ENCODE measurements at places on chromosomes 6 and 20.

GRCh38 chr20:1619861-1620444, at the start of gene SIRPB1:
SIRPB1 (minus strand) TSS chr20:1620009; CDS start chr20:1619944, 65 bp downstream.
- no peak for DNase-seq

DNA sequence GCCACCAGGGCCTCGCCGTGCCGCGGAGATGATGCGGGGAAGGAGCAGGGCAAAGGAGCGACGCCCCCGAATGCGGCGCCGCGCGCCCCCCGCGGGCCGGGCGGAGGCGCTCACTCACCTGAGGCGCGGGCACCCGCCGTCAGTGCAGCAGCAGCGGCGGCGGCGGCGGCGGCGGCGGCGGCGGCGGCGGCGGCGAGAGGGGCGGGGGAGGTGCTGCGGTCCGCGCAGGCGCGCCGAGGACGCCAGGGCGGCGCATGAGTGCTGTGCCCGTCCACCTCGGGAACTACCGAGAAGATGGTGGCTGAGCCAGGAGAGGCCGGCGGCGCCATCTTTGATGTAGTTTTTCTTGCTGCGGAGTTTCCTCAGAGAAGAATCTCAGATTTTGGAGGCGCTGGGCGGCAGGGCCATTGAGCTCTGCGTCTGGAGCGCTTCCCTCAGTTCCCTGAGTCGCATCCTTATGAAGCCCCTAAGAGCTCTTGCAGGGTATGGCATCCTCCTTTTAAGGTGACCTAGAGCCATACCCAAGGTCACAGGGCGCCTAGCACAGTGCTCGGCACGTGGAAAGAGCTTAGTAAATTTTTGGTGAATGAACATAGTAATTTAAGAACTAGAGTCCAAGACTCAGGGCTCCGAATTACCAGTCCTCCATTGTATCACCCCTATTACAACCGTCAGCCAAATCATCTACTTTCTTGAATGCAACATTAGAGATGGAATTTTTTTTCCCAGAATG, at the start of gene NDRG3:
Gene NDRG3 (minus strand): TSS at position 164 of the 733 bp plus-strand sequence. CDS start 24,355 bp downstream, outside the sequence.
- peak; percentile 100 for DNase-seq

GRCh38 chr6:76275746-76276145, 203.3 kb upstream of the IMPG1 start:
- DNase-seq, result no peak

DNA sequence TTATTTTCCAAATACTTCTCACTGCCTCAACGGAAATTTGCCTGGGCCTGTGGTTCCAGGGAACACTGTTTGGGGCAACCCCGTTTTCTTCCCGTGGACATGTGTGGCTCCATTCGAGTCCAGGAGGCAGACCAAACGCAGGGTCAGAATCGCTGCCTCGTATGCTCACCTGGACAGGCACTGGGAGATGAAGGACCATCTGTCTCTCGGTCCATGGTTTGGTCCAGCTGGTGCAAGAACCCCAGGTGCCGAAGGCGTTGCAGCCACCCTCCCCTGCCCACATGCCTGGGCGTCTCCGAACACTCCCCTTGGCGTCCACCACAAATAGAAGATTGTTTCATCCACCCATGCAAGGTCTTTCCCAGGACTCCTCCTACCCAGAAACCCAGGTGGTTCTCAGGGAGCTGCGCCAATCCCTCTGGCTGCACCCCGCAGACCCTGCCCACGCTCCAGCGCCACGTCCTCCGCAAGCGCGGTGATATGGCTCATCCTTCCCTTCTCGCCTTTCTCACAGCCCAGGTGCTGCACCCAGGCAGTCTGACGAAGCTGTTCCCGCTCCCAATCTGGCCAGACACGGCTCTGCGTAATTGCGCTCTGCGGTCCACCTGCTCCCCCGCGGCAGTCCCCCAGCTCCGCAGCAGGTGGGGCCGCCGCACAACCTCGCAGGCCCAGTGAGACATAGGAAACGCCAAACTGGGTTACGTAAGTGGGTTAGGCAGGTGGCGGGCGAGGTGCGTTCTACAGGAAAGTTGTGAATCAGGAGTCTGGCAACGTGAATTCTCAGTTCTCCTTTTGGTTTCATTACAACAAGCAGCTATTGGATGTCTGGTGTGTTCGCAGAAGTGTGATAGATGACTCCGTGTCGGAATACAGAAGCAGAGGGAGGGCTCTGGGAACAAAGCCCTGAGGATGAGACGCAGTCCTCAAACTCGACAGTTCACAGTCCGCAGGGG, 146.2 kb upstream of the ECI2 start:
- DNase-seq, result no peak

- DNase-seq, result no peak
Observed at GRCh38 chr20:21184819-21185218, 58.9 kb downstream of the KIZ start.

DNA sequence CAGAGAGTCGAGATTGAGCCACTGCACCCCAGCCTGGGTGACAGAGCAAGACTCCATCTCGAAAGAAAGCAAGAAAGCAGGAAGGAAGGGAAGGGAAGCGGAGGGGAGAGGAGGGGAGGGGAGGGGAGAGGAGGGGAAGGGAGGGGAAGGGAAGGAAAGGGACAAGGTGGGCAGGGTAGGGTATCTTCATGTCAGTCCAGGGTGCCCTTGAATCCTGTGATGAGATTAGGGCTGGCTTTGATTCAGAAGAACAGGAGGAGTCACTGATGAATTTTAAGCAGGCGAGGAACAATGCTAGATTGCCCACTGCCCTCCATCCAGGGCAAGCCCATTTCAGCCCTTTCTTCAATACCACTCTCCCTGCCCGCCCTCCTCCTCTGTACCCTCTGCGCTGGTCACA, 35.0 kb upstream of the EPB41L1 start:
- DNase-seq, result no peak

- no peak for DNase-seq
Observed at GRCh38 chr6:47106216-47106615, 64.1 kb upstream of the ADGRF1 start.

GRCh38 chr6:134519465-134519864, 201.6 kb upstream of the SGK1 start:
- no peak for DNase-seq

- DNase-seq, result peak; percentile 18
Observed at GRCh38 chr6:83708970-83709747, at the start of gene SNAP91. SNAP91 (minus strand) TSS chr6:83709101; CDS start chr6:83707927, 1,174 bp downstream.

GRCh38 chr6:157985378-157986155, 3.9 kb downstream of the SYNJ2 start:
- DNase-seq, result no peak

GRCh38 chr6:7919871-7920270, 9.3 kb upstream of the TXNDC5 start:
- DNase-seq, result peak; percentile 26

DNA sequence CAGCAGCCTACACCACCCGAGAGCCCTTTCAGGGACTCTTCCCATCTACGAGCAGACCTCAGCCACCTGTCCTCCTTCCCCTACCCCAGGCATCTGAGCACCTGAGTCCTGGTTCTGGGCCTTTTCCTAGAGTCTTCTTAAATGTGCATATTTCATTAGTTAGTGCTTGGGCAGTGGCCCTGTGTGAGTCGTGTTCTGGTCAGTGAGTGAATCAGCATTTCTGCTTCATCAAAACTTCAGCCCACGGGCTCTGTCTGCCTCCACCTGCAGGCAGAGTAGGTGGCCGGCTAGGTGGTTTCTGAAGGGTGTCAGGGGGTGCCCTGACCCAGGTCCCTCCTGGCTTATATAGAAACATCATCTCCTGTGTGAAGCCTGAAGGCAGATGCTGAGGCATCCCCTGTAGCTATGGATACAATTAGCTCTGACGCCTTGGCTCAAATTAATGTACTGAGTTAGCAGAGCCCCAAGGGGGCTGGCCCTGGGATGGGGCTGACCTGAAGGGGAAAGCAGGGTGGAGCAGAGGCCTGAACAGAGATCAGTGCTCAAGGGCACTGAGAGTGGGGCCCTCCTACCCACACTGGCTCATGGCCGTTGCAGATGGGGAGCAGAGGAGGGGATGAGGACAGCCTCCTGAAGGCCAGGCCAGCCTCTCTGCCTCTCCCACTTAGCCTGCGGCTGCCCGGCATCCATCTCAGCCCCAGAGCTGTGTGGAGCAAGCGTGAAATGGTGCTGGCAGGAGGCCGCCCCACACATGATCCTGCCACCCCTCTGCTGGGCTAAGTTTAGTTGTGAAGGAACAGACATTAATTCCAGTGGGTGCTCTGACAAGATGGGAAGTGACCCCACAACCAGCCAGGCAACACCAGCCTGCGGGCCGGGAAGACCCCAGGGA, 13.6 kb downstream of the IP6K3 start:
- no peak for DNase-seq

DNA sequence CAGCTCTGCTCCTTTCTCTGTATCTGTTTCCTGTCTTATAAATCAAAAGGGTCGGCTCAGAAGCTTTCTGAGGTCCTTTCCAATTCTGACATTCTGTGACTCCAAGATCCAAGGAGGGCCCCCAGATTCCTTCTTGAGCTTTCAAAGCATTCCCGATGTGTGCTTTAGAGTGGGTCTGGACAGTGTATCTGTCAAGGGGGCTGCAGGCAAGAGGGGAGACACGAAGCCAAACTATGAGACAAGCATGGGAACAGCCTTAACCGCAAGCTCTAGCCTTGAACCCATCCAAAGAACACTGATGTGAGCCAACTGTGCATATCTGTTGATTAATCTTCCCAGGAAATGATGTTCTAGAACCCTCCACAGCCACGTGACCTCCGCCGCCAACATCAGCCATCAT, 73.8 kb downstream of the TSHZ2 start:
- DNase-seq, result no peak

All from HTR-8/SVneo (cell line).